Kidney epithelial cell (primary cell): ENCODE measurements at places on chromosomes 1 and 21. TPM values are rescaled to one million over a fixed set of nuclear protein-coding genes. Genes with fewer than 3 reads are reported as not detected.
A peak's percentile ranks its signal among the peaks of the same experiment; 100 is the strongest.

GRCh38 chr21:38768471-38769063 is 37.2 kb upstream of the ETS2 start:
- peak; percentile 26 for DNase-seq

- no peak for DNase-seq
Measured at GRCh38 chr21:41865002-41865777, 14.0 kb downstream of the PRDM15 start.

GRCh38 chr1:185860859-185861258 is 126.7 kb downstream of the HMCN1 start:
- no peak for DNase-seq

- DNase-seq, result no peak
Measured at GRCh38 chr1:65421351-65422025, 1.0 kb downstream of the LEPR start.

GRCh38 chr21:31251686-31252085 is 92.4 kb downstream of the TIAM1 start:
- DNase-seq, result no peak

CNN3 gene
- 223 and 226 TPM in 2 replicates for total RNA-seq

CAMTA1 gene
- total RNA-seq, result 74.6 and 76.5 TPM in 2 replicates

- no peak for DNase-seq
Measured at GRCh38 chr1:214370615-214371014, 89.7 kb downstream of the SMYD2 start.

DNA sequence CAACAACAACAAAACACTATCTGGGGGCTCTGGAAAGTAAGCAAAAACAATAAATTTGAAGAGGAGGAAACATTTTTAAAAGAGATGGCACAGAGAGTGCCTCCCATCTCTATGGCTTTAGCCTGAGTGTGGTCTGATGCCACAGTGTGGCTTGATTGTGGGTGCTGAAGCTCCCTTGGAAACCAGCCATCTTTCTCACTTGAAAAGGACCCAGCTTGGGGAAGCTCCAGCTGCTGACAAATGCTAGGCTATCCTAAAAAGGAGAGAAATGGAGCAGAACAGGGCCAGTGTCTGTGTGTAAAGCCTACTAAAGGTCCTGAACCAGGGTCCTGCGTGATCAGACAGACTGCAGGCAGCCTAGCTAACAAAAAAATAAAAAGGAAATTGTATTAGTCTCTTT is 642.0 kb upstream of the PTBP2 start:
- DNase-seq, result no peak

- DNase-seq, result no peak
Measured at GRCh38 chr1:239899747-239900146, 191.9 kb upstream of the FMN2 start.

DNA sequence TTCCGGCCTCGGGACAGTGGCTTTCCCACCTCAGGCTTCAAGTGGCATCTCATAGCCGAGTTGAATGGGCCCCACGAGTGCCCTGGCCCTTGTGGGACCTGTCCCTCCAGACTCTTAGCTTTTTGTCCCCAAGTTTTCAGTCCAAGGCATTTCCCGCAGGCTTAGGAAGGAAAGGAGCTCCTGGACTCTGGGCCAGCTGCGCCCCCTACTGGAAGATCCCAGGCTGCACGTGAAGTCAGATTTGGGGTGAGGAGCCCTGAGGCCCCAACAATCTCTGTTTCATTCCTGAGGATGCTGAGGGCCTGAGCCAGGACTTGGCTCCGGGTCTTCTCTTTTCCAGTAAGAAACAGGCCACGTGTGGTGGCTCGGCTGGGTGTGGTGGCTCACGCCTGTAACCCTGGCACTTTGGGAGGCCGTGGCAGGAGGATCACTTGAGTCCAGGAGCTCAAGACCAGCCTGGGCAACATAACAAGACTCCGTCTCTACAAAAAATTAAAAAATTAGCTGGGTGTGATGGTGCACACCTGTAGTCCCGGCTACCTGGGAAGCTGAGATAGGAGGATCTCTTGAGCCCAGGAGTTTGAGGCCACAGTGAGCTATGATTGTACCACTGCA is 67.4 kb downstream of the ARHGEF10L start:
- no peak for DNase-seq

GRCh38 chr1:223245983-223246382 is 102.9 kb upstream of the TLR5 start:
- no peak for DNase-seq

S100A1 gene
- 1.3 and 2.0 TPM in 2 replicates for total RNA-seq

- no peak for DNase-seq
Measured at GRCh38 chr1:171739656-171740055, 2.2 kb downstream of the VAMP4 start.

DNA sequence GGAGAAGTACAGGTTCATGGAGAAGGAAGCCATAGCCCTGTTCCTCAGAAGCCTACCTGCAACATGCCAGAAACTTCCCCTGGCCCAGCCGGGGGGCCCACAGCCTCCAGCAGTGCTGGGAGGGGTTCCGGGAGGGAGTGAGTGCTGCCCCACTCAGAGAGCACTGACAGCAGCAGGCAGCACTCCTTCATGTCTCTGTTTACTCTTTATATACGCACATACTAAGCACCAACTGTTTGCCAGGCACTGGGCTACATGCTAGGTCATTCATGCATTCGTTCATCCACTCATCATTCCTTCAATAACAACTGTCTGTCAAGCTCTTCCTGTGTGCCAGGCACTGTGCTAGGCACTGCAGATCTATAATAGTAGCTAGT is 120.6 kb downstream of the TRABD2B start:
- DNase-seq, result no peak

INSRR gene
- not detected in 2 replicates for total RNA-seq

DNA sequence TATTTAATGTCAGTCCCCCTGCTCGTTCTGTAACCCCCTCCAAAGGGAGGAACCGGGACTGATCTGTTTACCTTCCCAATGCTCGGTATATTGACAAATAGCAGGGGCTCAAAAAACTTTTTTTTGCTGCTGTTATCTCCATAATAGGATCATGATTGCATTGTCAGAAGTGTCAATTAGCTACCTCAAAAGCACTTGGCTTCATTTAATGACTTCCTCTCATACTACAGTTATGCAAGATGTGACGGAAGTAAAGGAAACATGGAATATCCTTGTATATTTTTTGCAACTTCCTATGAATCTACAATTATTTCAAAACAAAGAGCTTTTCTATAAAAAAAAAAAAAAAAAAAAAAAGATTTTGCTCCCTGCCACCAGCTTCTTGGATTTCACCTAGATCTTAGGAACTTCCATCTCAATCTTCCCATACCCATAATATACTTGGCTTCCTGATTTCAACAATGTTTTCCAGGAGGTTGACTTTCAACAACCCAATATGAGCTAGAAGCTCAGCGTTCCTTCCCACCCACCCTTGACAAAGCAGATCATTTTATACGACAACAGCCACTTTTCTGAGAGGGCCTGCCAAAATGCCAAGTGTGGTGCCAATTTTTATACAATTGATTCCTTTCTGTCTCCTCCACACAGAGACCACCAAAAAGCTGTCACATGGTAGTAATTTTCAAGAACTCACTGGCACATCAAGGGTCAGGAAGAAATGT is 71.7 kb downstream of the SETD4 start:
- DNase-seq, result no peak

CD34 gene
- 0.04 and 0.41 TPM in 2 replicates for total RNA-seq

KCNT2 gene
- 1.2 and 1.8 TPM in 2 replicates for total RNA-seq

DNA sequence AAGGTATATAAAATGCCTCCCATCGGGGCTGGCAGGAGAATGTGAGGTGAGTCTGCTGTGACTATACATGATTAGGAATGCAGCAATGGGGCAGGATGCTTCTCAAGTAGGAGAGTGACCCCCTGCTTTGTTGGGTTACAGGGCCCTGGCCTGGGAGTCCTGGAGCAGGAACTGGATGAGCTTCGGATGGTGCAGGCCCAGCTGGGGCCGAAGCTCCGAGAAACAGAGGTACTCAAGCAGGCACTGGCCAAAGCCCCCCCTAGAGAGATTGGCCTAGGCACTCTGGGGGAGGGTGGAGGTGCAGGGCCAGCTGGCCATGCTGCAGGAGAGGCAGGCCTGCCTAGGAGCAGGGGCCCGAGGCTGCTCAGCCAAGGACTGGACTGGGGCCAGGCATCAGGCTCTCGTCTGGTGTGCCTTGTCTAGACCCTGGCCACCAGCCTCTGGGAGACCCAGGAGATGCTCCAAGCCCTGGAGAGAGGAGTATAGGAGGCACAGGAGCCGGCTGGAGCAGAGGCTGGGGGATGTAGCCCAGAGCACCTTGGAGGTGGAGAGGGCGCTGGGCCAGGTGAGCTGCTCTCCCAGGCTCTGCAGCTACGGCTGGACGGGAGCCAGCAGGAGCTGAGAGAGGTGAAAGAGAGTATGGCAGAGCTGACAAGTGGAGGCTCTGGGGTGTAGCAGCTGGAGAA is 32.8 kb upstream of the PKP1 start:
- DNase-seq, result no peak

DNA sequence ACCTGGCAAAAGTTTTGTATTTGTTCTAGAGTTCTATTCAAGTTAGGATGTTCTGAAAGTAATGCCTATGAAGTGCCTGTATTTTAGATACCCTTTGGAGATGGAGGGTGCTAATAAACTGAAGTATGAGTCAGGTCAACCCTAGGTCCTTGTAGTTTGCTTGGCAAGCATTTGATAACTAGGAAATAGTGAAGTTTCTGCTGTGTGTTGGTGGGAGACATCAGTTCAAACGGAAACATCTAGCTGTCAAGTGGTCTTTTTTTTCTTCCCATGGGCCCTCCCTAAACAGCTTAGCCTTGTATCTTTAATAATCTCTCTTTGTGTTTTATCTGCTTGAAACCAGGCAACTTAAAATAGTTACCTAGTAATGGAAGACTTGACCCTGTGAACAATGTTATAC is 4.5 kb downstream of the MRPS6 start:
- DNase-seq, result no peak
